GM04503 (cell line): ENCODE measurements at places on chromosomes 12 and 14.

DNA sequence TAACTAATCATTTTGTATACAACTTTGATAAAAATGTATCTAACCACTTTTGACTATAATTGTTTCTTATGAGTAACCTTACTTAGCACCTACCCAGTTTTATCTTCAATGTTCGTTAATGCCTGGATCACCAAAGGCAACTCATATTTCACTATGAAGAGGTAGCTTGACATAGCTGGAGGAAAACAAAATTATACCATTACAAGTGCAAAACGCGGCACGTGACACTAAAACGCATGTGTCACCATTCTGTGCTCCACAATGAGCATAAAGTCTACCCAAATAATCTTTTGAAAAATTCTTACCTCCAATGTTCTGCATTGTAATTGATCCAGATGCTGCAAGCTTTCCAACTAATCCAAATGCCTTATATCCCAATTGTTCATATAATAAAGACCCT lies 5.8 kb downstream of the SLC38A2 start:
- no peak for DNase-seq

GRCh38 chr12:24223926-24224325 lies 274.5 kb upstream of the SOX5 start:
- DNase-seq, result no peak

DNA sequence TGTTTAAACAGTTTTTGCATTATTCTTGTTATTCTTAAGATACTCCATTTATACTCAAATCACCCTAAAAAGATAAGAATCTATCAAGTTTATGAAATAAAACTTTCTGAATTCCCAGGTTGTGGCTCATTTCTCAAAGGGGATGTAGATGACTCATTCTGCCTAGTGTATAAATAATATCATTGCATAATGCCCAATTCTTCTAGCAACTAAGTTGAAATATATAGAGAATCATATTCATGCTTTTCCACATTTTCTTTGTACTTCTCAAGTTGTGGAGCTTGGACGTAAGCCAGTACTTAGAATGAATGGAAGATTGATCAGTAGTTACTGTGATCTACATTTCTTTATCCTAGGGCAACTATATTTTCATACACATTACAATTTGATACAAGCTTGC lies 201.1 kb downstream of the PPFIA2 start:
- DNase-seq, result no peak

DNA sequence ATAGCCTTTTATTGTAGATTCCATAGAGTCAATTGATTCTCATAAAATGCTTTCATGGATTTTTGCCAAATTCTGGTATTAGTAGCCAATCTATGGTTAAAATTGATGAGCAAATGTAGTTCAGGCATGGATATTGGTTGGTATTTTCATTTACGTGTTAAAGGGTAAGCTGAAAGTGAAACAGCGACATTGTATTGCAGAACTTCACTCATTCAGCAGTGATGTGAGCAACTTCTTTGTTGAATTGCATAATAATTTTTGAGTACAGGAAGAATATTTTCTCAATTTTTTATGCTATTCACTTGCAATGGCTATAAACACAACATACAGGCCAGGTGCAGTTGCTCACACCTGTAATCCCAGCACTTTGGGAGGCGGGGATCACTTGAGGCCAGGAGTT lies 24.2 kb upstream of the FAM222A start:
- DNase-seq, result no peak

DNA sequence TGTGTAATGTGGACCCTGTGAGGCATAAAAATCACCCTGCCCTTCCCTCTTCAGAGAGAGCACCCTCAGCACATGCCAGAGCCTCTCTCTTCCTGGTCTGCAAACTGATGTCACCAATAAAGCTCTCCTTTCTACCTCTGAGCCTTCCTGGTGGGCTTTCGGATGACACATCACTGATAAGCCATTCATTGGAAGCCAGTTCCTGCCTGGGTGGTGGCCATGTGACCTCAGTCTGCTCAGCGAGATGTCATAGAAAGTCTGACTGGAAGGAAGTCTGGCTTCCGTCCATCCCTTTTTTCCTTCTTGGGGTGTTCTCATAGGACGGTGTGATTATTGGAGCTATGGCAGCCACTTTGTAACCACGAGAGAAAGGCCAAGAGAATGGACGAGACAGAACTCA lies 95.7 kb downstream of the PIWIL1 start:
- DNase-seq, result no peak

- DNase-seq, result no peak
These were observed 25.1 kb downstream of the SPPL3 start for GRCh38 chr12:120879102-120879501.

GRCh38 chr12:14185427-14186192 lies 179.9 kb upstream of the ATF7IP start:
- DNase-seq, result no peak

DNA sequence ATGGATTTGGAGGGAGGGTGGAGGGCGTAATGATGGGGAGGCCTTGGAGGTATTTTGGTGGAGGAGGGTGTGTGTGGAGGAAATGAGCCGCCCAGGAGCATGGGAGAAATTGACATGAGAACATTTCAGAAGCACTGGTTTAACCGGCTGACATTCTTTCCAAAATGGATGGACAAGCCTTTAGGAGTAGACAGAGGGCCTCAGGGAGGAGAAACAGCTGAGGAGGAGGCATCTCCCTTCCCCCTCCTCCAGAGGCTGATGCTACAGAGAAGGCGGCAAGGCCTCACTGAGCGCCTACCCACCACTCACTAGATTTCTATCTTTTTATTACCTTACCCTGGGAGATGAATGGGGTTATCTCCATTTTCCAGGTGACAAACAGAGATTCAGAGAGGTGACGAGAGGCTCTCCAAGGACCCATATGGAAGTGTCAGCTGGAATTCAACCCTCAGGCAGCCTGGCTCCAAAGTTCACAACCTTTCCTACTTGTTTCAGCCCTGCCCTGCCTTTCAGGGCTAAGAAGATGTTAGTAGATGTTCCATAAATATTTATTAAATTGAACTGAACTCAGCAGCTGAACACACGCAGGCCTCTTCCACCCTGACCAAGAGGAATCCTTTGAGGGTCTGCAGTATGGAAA lies 289.6 kb downstream of the ZFP36L1 start:
- no peak for DNase-seq

GRCh38 chr14:100899884-100900771 lies 3.4 kb downstream of the RTL1 start:
- no peak for DNase-seq

- DNase-seq, result no peak
These were observed 12.2 kb downstream of the GPR84 start for GRCh38 chr12:54352022-54352531.

- no peak for DNase-seq
These were observed 21.3 kb upstream of the BCDIN3D start for GRCh38 chr12:49863946-49864797.

GRCh38 chr12:92331383-92331782 lies 185.7 kb upstream of the BTG1 start:
- DNase-seq, result no peak

DNA sequence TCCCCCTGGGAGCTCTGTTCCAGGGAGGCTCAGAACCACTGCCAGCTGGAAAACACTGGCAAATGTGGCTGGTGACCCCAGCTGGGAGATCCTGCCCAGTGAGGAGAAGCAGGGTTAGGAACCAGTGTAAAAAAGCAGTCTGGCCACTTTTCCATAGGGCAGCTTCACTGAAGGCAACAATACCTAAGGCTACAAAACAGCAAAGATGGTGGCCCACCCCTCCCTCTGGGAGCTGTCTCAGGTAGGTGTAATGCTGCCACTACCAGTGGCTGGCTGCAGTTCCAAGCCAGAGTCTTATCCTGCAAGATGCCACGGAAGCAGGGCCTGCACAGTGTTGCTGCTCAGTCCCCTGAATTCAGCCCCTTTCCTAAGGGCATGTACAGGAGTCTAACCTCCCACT lies 50.6 kb upstream of the ANO6 start:
- no peak for DNase-seq

DNA sequence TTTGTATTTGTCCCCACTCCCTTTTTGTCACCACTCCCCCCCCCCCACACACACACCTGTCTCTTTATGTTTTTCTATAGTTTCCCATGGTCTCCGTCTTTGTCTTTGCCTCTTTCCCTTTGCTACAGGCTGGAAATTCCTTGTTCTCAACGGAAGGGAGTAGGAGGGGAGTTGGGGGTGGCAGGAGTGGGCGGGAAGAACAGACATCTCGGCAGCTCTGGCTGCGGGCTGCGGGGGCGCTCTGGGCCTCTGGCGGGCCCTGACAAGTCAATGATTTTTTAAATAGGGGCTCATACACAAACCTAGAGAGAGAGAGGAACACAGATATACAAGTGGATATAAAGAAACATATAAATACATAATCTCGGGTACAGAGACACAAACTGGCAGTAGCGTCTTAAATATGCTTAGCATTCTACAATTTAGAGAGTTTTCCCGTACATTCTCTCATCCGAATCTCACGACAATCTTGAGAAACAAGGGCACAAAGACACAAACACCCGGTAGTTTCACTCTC lies 2.4 kb upstream of the NAB2 start:
- DNase-seq, result no peak

- no peak for DNase-seq
These were observed 9.2 kb downstream of the HEBP1 start for GRCh38 chr12:12990700-12991468.

DNA sequence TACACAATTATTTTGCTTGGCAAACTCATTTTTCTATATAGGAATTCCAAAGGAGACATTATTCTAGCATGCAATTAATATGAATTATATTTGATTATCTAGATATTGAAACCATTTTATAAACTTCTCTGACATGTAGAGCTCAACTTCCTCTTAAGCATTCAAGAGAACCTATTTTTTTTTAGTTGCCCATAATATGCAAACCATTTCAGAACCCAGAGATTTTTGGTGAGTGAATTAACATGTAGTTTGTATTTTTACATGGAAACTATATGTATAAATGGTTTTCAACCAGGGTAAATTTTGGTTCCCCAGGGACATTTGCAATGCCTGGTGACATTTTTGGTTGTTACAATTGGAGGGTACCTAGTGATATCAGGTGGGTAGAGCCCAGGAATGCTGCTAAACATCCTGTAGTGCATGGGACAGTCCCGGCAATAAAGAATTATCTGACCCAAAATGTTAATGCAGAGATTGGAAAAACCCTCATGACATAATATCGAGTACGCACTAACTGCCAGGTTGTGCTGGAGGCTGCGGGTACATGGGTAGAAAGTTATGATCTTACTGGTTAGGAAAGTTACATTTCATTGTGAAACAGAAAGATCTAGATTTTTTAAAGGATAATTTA lies 338.9 kb upstream of the GARIN2 start:
- DNase-seq, result no peak

DNA sequence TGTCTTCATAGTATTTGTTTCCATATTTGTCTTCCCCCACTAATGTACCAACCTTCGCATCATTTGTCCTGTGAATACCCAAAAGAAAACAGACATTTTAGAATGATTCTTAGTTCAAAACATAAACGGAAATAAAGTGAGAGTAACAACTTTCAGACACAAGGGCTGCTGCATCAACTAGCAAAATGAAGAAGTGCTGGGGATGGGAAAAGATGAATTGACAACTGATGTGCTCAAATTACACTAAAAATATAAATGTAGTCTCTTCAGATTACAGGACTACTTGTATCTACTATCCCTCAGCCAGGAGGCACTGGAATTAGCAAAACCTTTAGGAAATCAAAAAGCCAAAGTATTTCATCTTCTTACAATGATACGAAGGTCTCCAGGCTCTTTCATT lies 743 bp downstream of the NDUFA12 start:
- no peak for DNase-seq

GRCh38 chr14:22484632-22485031 lies 104.4 kb downstream of the DAD1 start:
- DNase-seq, result no peak

- DNase-seq, result no peak
These were observed 13.8 kb upstream of the METAP2 start for GRCh38 chr12:95460105-95460504.

- no peak for DNase-seq
These were observed 33.2 kb downstream of the NCKAP5L start for GRCh38 chr12:49794811-49795653.

- no peak for DNase-seq
These were observed 357.3 kb upstream of the MIS18BP1 start for GRCh38 chr14:45610318-45610717.

- no peak for DNase-seq
These were observed 32.3 kb downstream of the PLEKHG3 start for GRCh38 chr14:64736271-64737169.

DNA sequence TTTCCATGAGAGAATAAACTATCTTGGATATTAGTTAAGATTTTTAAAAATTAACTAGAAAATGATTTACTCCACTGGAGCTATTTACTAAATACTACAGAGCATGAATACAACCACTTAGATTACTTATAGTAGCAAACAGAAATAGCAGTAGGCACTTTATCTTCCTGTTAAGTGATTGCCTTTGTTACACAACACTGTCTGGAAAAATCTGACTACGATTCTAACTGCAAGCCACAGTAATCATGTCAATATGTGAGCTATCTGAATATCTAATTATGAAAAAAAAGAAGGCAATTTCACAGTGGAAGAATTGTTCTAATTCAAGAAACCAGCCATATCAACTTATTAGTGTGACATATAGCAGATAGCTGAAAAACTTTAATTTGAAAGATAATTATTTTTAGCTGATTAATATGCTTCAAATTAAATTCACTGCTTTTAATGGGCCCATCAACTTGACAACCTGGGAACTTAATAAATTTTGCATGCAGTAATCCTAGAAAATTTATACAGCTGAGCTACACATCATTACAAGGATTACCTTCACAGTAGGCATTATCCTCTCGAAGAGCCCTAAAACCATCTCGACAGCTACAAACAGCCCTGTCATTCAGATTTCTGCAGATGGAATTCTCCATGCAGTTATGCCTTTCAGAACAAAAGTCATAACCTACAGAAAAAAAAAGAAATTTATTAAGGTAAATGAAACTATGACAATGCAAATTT lies 172.8 kb downstream of the NELL2 start:
- DNase-seq, result no peak

DNA sequence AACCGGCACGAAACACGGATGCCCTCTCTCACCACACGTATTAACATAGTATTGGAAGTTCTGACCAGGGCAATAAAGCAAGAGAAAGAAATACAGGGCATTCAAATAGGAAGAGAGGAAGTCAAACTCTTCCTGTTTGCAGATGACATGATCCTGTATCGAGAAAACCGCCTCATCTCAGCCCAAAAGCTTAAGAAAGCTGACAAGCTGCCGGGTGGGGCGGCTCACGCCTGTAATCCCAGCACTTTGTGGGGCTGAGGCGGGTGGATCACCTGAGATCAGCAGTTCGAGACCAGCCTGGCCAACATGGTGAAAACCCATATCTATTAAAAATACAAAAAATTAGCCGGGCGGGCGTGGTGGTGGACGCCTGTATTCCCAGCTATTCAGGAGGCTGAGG lies 17.7 kb downstream of the OR6S1 start:
- no peak for DNase-seq

GRCh38 chr12:67854351-67854750 lies 134.9 kb upstream of the IFNG-AS1 start:
- no peak for DNase-seq

GRCh38 chr12:1777798-1778197 lies 42.6 kb upstream of the LRTM2 start:
- DNase-seq, result peak; percentile 59
